ENCODE measurements at places on chromosomes 3 and 15.

GRCh38 chr3:184126006-184126405, 9.2 kb upstream of the EIF2B5 start:
- DNase-seq: no peak

- DNase-seq: peak; percentile 36
Observed at GRCh38 chr3:179321668-179322285, 1.1 kb upstream of the ZNF639 start.

DNA sequence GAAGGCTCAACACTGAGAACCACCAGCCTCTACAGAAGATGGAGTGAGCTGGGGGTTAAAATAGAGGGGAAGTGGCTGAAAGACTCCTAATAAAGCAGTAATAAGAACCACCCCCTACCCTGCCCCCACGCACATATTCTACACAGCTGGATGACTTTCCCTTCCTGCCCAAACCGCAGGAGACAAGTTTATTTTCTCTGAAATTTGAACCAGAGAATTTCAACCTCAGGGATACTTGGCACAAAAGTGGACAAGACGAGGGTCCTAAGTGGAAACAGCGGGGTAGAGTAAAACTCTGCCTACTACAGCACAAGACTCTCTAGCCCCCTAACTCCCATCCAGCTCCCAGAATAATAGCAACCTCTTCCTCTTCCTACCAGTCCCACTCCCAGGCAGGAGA, 28.4 kb downstream of the USF3 start:
- no peak for DNase-seq

DNA sequence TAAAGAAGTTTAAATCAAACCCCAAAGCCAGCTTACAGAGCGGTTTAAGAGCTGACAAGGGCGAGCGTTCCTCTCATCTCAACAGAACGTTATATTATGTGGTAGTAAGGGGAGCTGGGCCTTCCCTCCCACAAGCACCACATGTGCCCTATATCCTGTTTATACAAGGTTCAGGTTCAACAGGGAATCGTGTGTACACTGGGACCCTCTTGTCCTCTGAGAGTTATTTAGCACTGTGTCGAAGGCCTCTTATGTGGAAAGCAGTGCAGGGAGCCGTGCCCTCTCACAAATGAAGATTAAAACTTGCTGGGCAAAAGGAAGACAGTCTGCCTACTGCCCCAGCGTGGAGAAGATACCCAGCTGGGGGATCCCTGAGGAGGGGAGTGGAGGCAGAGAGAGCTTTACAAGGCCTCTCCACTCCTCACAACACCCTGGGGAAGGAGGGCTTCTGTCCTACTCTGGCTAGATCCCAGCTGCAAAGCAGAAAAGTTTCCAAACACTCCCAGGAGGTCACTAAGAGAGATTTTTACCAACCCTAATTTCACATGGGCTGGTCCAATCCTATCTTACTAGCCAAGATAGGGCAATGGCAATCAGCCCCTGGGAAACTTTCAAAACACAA, 2.9 kb downstream of the TLE3 start:
- peak; percentile 41 for DNase-seq

GRCh38 chr3:72862314-72863090, 14.3 kb upstream of the SHQ1 start:
- no peak for DNase-seq

GRCh38 chr3:35426366-35426958, 212.9 kb upstream of the ARPP21 start:
- no peak for DNase-seq

DNA sequence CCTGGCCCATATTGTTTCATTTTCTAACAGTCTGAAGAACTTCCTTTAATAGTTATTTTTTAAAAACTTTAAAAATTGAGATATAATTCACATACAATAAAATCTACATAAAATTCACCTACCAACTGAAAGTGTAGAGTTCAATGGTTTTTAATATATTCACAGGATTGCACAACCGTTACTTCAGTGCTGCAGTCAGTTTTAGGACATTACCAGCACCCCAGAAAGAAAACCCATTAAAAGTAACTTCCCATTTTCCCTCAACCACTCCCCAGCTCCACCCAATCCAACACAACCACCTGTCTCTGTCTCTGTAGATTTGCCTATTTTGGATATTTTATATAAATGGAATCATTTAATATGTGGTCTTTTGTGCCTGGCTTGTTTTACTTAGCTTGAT, 29.6 kb downstream of the MGA start:
- DNase-seq: no peak

GRCh38 chr15:55564347-55565145, 23.6 kb downstream of the PYGO1 start:
- no peak for DNase-seq

GRCh38 chr3:163957072-163957471, 1121.2 kb downstream of the SI start:
- no peak for DNase-seq

DNA sequence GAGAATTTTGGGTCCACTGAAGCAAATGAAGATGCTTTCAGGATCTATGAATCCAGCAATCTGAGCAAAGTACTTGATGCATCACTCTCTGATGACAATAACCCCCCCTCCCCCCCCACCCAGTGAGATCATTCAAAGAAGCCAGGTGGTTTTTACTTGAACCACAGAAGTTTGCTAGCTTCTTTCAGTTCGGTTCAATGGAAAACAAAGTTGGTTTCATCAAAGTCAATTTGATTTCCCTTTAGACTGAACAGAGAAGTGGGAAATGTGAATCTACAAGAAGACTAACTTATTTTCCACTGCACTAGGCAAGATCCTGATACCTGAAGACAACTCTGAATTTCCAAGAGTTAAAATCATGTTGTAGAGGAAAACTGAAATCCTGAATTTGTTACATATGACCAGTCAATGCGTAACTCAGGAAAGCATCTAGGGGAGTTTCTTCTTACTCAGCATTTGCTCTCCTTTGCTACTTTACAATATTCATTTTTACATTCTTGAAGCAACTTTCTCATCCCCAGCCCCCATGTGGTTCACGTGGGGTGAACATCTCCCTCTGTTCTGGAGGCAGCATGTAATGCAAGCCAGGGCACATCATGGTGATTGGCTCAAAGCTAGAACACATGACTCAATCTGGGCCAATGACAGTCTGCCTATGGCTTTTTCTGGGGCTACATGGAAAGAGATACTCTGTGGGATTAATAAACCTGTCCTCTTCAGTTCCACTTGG, 572.6 kb downstream of the FOXP1 start:
- peak; percentile 84 for DNase-seq

All from CD4-positive, alpha-beta T cell treated with Interleukin-17A for 4 hours (primary cell).